ENCODE measurements at places on chromosomes 16 and 17. TPM values are rescaled to one million over a fixed set of nuclear protein-coding genes. Genes with fewer than 3 reads are reported as not detected.
A peak's percentile ranks its signal among the peaks of the same experiment; 100 is the strongest.

DNA sequence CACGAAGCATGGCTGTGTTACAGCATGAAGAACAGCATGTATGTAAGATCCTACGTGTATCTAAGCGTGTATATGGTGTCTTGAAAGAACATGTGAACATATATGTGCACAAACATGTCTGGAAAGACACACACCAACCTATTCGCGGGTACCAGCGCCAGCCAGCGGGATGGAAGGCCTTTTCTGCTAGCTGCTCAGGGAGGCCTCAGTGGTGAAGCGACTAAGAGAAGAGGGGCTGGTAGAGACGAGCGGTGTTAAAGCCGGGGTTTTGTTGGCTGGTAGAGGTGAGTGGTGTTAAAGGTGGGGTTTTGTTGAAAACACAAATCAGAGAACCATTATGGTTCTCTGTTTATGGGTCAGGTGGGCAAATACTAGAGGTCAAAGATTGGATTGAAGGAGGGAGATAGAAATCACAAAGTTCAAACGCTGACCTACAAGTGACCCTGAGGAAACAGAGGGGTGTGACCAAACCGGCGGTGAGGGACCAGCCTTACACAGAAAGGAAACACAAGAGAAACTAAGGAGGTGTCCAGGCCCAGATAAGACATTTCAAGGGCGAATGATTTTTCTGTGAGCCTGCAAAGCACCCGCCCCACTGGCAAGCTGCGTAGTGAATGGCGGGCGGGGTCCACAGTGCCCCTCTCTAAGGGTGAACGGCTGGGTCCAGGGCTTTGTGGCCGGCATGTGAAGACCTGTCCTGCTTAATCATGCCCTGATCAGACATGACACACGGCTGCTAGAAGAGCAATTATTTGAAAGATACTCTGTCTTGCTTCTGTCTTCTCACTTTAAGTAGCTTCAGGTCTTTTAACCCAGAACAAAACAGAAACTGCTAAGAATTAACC lies 8.1 kb downstream of the ZCCHC14 start:
- no peak overlapping the region for H3K4me3 ChIP-seq
- H3K27ac ChIP-seq: no peak overlapping the region
- no peaks in the 10 kb centered on the region for H3K36me3 ChIP-seq
- no peak for DNase-seq
- H3K4me1 ChIP-seq: peaks cover 32% of the 10 kb centered on the region
- no peaks in the 10 kb centered on the region for H3K27me3 ChIP-seq

DNA sequence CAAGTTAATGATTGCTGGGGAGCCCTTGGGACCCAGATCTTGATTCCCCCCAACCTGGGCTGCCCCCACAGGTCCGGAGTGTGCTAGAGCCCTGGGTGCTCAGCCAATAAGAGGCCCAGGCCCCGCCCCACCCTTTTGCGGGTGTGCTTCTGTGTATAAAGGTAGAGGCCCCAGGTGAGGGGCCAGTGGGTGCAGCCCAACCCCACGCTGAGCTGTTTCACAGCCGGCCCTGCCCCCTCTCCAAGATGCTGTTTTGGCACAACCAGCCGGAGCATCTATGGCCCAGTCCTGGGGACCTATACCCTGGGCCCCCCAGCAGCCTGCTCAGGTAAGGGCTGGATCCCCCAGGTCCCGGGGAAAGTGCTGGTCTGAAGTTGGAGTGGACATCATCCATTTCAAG lies 11.8 kb upstream of the STAC2 start:
- H3K27me3 ChIP-seq: peaks cover 6% of the 10 kb centered on the region
- H3K4me3 ChIP-seq: no peak overlapping the region
- H3K36me3 ChIP-seq: no peaks in the 10 kb centered on the region
- no peak overlapping the region for H3K27ac ChIP-seq

GRCh38 chr17:20022701-20023100 lies 13.5 kb downstream of the SPECC1 start:
- H3K27me3 ChIP-seq: peaks cover 2% of the 10 kb centered on the region
- no peak overlapping the region for H3K27ac ChIP-seq
- H3K36me3 ChIP-seq: no peaks in the 10 kb centered on the region
- H3K4me1 ChIP-seq: no peaks in the 10 kb centered on the region

- peaks cover 4% of the 10 kb centered on the region for H3K36me3 ChIP-seq
- peak overlapping the region; percentile 92 for H3K27ac ChIP-seq
- peak; percentile 87 for DNase-seq
- no peaks in the 10 kb centered on the region for H3K27me3 ChIP-seq
- peaks cover 12% of the 10 kb centered on the region for H3K4me1 ChIP-seq
Measured at GRCh38 chr17:73191443-73192205, 1.2 kb upstream of the COG1 start.

- H3K4me3 ChIP-seq: no peak overlapping the region
- no peaks in the 10 kb centered on the region for H3K36me3 ChIP-seq
- no peak for DNase-seq
- H3K27ac ChIP-seq: no peak overlapping the region
- no peaks in the 10 kb centered on the region for H3K27me3 ChIP-seq
Measured at GRCh38 chr16:35731341-35732040, 2272.1 kb downstream of the TP53TG3F start.

The CDYL2 gene
- 2.7 TPM for total RNA-seq
